ENCODE measurements at places on chromosomes 7 and 10.

DNA sequence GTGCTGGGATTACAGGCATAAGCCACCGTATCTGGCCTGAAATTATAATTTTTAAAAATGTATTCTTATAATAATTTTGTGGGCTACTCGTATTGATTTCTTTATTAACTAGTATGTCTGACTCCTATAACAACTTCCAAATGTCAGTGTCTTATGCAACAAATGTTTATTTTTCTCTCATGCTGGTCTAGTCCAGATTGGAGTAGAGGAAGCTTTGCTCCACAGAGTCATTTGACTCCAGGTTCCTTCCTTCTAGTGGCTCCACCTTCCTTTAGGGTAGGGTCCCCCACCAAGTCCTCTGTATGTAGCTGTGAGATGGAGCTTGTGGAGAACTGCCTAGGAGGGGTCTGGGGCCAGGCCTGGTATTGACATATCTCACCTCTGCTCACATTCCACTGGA, 8.7 kb downstream of the CEP55 start:
- DNase-seq: no peak

DNA sequence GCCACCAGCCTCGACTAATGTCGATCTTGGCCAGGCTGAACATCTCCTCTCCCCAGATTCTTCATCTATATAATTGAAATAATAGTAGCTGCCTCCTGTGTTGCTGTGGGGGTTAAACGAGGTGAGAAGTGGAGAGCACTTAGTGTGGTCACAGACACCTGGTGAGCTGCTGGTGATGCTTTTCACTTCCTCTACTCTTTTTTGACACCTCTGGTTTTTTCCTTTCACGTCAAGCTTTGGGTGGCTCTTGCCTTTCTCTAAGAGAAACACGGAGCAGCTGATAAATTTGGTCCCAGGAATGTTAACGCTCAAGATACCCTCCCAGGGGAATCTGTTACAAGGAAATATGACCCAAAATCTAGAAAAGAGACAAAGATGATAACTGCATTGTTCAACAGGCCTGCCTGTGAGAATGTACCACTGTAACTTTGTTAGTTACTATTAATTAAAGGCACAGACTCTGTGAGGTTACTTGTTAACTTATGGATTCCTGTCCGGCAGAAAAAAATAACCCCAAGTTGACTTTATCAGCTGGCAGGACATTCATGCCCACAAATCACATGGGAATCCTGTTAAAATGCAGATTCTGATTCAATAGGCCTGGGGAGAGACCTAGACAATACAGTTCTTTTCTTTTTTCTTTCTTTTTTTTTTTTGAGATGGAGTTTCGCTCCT, 9.5 kb upstream of the NPFFR1 start:
- DNase-seq: no peak

- DNase-seq: no peak
These were observed 26.5 kb downstream of the KLF6 start for GRCh38 chr10:3758491-3758970.

- DNase-seq: no peak
These were observed 13.9 kb downstream of the CHAT start for GRCh38 chr10:49627644-49628247.

DNA sequence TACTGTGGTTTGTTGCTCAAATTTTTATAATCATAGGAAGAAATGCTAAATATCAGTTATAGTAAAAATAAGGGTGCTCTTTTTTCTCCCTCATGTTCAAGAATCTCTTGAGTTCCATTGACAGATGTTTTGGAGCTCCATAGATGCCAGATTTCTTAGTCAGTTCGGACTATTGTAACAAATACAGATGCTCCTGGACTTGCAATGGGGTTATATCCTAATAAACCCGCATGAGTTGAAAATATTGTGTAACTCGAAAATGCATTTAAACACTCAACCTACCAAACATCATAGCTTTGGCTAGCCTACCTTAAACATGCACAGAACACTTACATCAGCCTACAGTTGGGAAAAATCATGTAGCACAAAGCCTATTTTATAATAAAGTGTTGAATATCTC, 100.7 kb upstream of the CSTF2T start:
- DNase-seq: no peak
